ENCODE measurements at places on chromosomes 4 and X.

- DNase-seq = no peak
Observed at GRCh38 chrX:118049713-118050112, 66.9 kb downstream of the KLHL13 start.

DNA sequence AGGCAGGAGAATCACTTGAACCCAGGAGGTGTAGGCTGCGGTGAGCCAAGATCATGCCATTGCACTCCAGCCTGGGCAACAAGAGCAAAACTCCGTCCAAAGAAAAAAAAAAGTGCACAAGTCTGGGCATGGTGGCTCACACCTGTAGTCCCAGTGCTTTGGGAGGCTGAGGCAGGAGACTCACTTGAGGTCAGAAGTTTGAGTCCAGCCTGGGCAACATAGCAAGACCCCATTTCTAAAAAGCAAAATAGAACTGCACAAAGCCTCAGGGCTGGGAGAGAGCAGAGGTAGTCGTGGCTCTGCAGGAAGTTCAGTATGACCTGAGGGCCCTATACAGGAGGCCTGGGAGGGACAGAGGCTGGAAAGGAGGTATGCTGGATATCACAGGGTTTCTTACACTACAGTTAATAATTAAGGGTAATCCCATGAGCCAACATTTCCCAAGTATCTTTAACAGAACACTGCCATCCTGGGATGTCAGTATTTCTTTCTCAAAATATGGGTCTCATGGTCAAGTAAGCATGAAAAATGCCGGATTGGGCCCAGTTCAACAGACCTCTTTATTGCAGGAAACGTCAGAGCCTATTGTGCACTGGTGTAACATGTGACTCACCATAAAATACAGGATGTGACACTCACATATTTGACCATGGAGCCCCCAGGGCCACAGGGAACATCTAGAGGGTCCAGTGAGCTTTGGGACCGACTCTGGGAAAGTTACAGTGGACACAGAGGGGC lies 37.8 kb downstream of the ACSL1 start:
- no peak for DNase-seq

- DNase-seq = no peak
Observed at GRCh38 chr4:81421346-81422218, 50.1 kb downstream of the RASGEF1B start.

GRCh38 chr4:6335040-6335590 lies 65.5 kb downstream of the WFS1 start:
- DNase-seq = no peak

DNA sequence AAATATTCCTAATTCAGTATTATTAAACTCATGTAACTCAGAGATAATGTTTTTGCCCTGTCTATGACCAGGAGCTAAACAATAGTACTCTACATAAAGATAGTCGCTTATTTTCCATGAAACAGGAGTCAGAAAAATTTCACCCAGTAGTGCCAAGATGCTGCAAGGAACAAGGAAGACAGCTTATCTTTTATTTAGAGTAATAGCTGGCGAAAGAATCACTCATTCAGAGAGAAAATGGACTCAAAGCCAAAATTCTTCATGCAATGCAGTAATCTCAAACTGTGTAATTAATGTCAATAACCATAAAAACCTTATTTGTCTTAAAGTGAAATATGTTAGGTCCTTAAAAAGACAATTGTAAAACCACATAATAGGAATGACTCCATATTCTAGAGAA lies 477.8 kb downstream of the ANKRD50 start:
- no peak for DNase-seq

DNA sequence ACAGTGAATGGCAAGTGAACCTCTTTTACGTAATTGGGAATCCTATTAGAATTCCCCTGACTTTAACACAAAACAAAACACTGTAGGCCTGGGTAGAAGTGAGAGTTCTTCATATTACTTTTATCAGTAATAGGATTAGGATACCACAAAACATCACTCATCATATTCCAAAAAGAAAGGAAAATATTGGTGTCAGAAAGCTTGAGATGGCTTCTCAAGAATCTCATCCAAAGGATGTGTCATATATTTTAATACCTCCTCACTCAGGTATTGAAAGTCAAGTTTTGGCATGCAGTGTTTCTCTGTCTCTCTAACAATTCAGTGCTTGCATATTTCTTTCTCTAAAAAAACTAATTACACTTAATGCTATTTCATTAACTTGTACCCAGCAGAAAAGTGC lies 173.2 kb downstream of the PDGFC start:
- no peak for DNase-seq

DNA sequence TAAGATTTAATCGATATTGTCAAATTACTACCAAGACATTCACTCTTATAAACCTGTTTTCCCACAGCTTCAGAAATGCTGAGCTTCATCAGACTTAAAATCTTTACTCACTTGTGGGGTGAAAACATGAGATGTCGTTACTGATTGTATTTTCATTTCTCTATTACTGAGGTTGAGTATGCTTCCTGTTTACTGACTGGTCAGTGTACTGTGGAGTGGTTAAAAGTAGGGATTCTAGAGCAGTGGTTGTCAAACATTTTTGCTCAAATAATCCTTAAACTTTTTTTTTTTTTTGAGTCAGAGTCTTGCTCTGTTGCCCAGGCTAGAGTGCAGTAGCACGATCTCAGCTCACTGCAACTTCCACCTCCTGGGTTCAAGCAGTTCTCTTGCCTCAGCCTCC lies 50.3 kb downstream of the NSUN7 start:
- no peak for DNase-seq

GRCh38 chr4:105587841-105588240 lies 35.4 kb downstream of the ARHGEF38 start:
- DNase-seq = no peak

Data from AG04449 (cell line).